Smooth muscle cell of the coronary artery (primary cell): ENCODE measurements at places on chromosomes 16 and 17. TPM values are rescaled to one million over a fixed set of nuclear protein-coding genes. Genes with fewer than 3 reads are reported as not detected.

The PLA2G10 gene
- total RNA-seq = not detected in 2 replicates

The RDM1 gene
- 0.38 TPM in 1 of 2 replicates, not detected in the other for total RNA-seq

The ERN2 gene
- 0.35 TPM in 1 of 2 replicates, not detected in the other for total RNA-seq

The DCUN1D3 gene
- 22.3 and 47.2 TPM in 2 replicates for total RNA-seq

The PYY gene
- total RNA-seq = not detected in 2 replicates

The KRTAP4-3 gene
- not detected in 2 replicates for total RNA-seq

The EFCAB5 gene
- total RNA-seq = 0.35 TPM in 1 of 2 replicates, not detected in the other

The DHRS7C gene
- total RNA-seq = not detected in 2 replicates

The HGS gene
- 53.1 and 66.2 TPM in 2 replicates for total RNA-seq

The OTOP2 gene
- total RNA-seq = not detected in 2 replicates

The RAD51C gene
- 17.4 and 21.6 TPM in 2 replicates for total RNA-seq

The SMIM36 gene
- total RNA-seq = not detected in 2 replicates
